ENCODE measurements at places on chromosomes 4 and X. TPM values are rescaled to one million over a fixed set of nuclear protein-coding genes. Genes with fewer than 3 reads are reported as not detected.

TKTL2 gene
- polyA plus RNA-seq = 0.39 TPM

ZNF630 gene
- polyA plus RNA-seq = 4.8 TPM

ZFX gene
- polyA plus RNA-seq = 15.1 TPM

STS gene
- polyA plus RNA-seq = 19.4 TPM

CCDC110 gene
- 3.1 TPM for polyA plus RNA-seq

NEUROG2 gene
- 1.3 TPM for polyA plus RNA-seq

PDGFRA gene
- polyA plus RNA-seq = 82.6 TPM

GUCY1A1 gene
- 23.3 TPM for polyA plus RNA-seq

C4orf51 gene
- not detected for polyA plus RNA-seq

PJA1 gene
- polyA plus RNA-seq = 156 TPM

GAGE12C gene
- not detected for polyA plus RNA-seq

CXorf49 gene
- not detected for polyA plus RNA-seq

TKTL1 gene
- 22.6 TPM for polyA plus RNA-seq

FGF2 gene
- polyA plus RNA-seq = 18.1 TPM

DMRTC1 gene
- 1.5 TPM for polyA plus RNA-seq

TENT5D gene
- polyA plus RNA-seq = not detected

KIT gene
- polyA plus RNA-seq = 21.3 TPM

F11 gene
- polyA plus RNA-seq = not detected

CT45A10 gene
- polyA plus RNA-seq = not detected

FRAS1 gene
- polyA plus RNA-seq = 7.5 TPM

UGT2B17 gene
- polyA plus RNA-seq = not detected

NKX6-1 gene
- 18.4 TPM for polyA plus RNA-seq

CFP gene
- 3.4 TPM for polyA plus RNA-seq

FGA gene
- polyA plus RNA-seq = not detected

MAGEC1 gene
- not detected for polyA plus RNA-seq

CSAG1 gene
- not detected for polyA plus RNA-seq

NUP62CL gene
- 2.2 TPM for polyA plus RNA-seq

GDPD2 gene
- polyA plus RNA-seq = 35.0 TPM

ZCCHC12 gene
- polyA plus RNA-seq = 99.6 TPM

CCDC149 gene
- 24.9 TPM for polyA plus RNA-seq

SSX4 gene
- polyA plus RNA-seq = not detected

CTSO gene
- 18.2 TPM for polyA plus RNA-seq

FAM114A1 gene
- 24.6 TPM for polyA plus RNA-seq

RNF150 gene
- polyA plus RNA-seq = 20.4 TPM

BANK1 gene
- polyA plus RNA-seq = 1.5 TPM

EVC2 gene
- 2.0 TPM for polyA plus RNA-seq

CYBB gene
- polyA plus RNA-seq = 11.8 TPM

MAGEE2 gene
- polyA plus RNA-seq = 3.3 TPM

NELFA gene
- 49.5 TPM for polyA plus RNA-seq

PRRG3 gene
- 16.0 TPM for polyA plus RNA-seq

CLOCK gene
- polyA plus RNA-seq = 18.4 TPM

RADX gene
- 10.8 TPM for polyA plus RNA-seq

FHDC1 gene
- polyA plus RNA-seq = 8.1 TPM

FGF5 gene
- 0.29 TPM for polyA plus RNA-seq

PLP1 gene
- polyA plus RNA-seq = 888 TPM

MAGED4 gene
- 268 TPM for polyA plus RNA-seq

C4orf36 gene
- 2.2 TPM for polyA plus RNA-seq

SHROOM3 gene
- polyA plus RNA-seq = 11.6 TPM

SSX4B gene
- not detected for polyA plus RNA-seq

NLRP2B gene
- polyA plus RNA-seq = 0.13 TPM

GLOD5 gene
- not detected for polyA plus RNA-seq

TNMD gene
- polyA plus RNA-seq = 3.5 TPM

NUDT10 gene
- polyA plus RNA-seq = 25.5 TPM

IL21 gene
- not detected for polyA plus RNA-seq

TBC1D8B gene
- polyA plus RNA-seq = 1.2 TPM

DDIT4L gene
- 7.4 TPM for polyA plus RNA-seq

POU3F4 gene
- 17.1 TPM for polyA plus RNA-seq

SLC2A9 gene
- 2.0 TPM for polyA plus RNA-seq

Data from spinal cord (tissue), 10 donors.